Stimulated activated CD4-positive, alpha-beta T cell treated with anti-CD3 and anti-CD28 coated beads, Interleukin-1b, Interleukin-23, amount 100 ng/mL, for 48 hours (primary cell): ENCODE measurements at places on chromosomes 3 and 15.

- DNase-seq: no peak
Observed at GRCh38 chr3:34534013-34534412, 735.6 kb downstream of the PDCD6IP start.

DNA sequence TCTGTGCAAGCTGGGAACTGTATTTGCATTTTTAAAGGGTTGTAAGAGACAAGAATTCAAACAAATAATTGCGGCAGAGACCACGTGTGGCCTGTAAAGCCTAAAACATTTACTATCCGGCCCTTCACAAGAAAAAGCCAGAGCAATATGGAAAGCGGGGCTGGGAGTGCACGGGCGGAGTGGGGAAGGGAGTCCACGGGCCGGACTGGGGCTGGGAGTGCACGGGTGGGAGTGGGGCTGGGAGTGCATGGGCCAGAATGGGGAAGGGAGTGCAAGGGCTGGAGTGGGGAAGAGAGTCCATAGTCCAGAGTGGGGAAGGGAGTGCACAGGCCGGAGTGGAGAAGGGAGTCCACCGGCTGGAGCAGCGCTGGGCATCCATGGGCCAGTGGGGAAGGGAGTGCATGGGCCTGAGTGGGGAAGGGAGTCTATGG, 41.2 kb downstream of the KLF15 start:
- DNase-seq: no peak

GRCh38 chr3:144775551-144775950, 803.9 kb downstream of the DIPK2A start:
- no peak for DNase-seq

- no peak for DNase-seq
Observed at GRCh38 chr3:124174476-124174875, 182.6 kb upstream of the ROPN1 start.

- no peak for DNase-seq
Observed at GRCh38 chr15:33442449-33442848, 131.7 kb downstream of the RYR3 start.

DNA sequence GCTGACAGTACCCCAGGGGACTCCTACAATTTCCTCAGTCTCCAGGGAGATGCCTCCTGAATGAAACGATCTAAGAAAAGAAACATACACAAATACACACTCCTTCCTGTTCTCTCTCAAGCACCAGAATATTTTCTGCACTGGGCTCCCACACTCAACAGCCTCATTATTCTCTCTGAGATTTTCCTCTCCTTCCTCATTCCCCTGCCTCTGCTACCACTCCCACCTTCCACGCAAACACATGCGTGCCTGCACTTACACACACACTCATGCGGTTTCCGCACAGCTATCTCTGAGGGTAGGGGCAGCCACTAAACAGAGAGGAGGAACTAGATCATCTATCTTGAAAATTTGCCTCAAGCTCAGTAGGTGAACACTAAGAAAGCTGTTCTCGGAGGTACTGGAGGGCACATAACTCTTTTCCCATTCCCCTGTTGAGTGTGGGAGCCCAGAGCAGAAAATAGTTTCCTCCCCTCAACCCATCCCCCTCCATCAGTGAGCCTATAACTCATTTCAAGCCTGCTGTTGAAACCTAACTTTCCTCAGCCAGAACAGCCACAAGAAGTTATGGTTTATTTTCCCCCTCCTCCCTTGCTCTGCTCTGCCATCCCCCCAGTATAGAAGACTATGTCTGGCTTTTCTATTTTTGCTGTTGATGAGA, 30.5 kb upstream of the TIPARP start:
- DNase-seq: no peak

DNA sequence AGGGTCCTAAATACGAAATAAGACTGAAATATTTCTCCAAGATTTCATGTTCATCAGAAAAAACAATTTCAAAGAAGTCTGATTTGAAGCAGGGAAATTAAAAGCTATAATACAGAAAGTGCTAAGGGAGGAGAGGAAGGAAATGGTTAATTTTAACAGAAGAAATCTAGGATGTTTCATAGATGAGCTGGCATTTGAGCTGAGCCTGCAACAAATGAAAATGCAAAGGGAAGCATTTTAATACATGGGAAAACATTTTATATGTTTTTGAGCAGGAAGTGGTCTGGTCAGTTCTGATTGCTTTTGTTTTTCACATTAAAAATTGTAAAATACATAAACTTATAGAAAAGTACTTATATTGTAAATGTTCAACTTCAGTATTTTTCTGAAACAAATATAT, 17.2 kb upstream of the RAP2B start:
- DNase-seq: no peak

- DNase-seq: no peak
Observed at GRCh38 chr3:194294895-194295214, 56.3 kb downstream of the CPN2 start.

DNA sequence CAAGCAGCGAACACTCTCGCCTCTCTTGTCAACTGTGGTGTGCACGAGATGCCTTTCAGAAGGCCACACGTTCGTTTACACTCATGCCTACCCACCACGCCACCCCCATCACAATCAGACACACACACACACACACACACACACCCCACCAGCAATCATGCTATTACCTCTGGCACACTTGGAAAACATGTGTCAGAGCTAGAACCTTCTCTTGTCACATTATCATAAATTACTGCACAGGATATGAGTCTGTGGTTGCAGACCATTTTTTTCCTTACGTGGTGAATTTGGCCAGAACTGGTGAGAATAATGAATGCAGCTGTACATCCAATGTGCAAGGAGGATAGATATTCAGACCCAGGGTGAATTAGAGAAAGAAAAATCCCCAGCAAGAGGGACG, 52.4 kb downstream of the TRIM69 start:
- DNase-seq: peak; percentile 63

- no peak for DNase-seq
Observed at GRCh38 chr3:128348805-128349531, 117.7 kb downstream of the DNAJB8 start.

DNA sequence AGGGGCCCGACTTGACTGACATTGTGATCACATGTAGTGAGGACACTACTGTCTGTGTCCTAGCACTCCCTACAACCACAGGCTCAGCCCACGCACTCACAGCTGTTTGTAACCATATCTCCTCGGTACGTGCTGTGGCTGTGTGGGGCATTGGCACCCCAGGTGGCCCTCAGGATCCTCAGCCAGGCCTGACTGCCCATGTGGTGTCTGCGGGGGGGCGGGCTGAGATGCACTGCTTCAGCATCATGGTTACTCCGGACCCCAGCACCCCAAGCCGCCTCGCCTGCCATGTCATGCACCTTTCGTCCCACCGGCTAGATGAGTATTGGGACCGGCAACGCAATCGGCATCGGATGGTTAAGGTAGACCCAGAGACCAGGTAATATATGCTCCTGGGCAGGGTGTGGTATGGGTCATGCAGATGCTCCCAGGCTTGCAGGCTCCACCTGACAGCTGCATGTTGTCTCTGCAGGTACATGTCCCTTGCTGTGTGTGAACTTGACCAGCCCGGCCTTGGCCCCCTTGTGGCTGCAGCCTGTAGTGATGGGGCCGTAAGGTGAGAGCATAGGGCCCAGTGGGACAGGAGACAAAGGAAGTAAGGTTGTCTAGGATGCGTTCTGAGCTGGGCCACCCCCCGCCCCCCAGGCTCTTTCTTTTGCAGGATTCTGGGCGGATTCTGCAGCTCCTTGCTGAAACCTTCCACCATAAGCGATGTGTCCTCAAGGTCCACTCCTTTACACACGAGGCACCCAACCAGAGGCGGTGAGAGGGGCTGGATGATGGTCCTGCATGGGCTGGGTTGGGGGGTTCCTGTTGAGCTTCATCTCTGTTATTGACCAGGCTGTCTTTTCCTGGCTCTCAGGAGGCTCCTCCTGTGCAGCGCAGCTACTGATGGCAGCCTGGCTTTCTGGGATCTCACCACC, 4.4 kb downstream of the DALRD3 start:
- DNase-seq: peak; percentile 56

DNA sequence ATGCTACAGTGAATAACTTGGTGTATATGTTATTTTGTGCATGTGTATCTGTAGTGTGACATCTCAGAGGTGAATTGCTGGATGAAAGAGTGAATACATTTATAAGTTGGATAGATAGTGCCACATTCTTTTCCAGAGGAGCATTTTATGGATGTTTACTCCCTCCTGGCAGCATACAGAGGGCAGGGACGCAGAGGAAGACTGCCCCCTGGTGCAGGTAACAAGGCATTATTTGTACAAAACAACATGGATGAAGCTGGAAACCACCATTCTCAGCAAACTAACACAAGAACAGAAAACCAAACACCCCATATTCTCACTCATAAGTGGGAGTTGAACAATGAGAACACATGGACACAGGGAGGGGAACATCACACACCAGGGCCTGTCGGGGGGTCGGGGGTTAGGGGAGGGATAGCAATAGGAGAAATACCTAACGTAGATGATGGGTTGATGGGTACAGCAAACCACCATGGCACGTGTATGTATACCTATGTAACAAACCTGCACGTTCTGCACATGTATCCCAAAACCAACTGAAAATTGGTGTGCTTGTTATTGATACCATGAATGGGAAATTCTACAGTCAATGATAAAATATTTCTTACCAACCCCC, 57.9 kb upstream of the CTXND1 start:
- no peak for DNase-seq

- DNase-seq: no peak
Observed at GRCh38 chr3:23376516-23377248, 173.6 kb downstream of the UBE2E2 start.

DNA sequence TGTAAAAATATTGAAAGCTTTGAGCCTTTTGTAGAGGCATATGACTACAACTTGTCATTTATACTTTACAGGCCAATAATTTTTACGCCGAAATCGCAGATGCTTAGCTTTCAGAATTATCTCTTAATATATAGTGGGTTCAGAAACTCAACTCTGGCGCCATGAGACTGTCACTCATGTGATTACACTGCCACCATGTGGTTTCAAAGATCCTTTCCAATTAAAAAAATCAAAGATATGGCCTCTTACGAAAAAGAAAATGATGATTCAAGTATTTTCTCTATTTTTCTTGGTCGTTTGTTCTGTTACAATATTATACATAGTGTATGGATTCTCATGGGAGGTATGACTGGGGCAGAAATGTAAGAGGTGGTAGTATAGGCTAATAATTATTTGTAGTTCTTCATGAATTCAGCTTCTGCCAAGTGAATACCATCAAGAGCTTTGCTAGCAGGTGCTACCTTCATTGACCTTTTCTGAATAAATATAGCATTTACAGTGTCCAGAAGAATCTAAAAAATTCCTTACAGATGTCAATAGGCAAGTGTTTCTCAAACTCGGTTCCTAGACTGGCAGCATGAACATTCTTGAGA, 751.7 kb upstream of the GOLIM4 start:
- DNase-seq: no peak

DNA sequence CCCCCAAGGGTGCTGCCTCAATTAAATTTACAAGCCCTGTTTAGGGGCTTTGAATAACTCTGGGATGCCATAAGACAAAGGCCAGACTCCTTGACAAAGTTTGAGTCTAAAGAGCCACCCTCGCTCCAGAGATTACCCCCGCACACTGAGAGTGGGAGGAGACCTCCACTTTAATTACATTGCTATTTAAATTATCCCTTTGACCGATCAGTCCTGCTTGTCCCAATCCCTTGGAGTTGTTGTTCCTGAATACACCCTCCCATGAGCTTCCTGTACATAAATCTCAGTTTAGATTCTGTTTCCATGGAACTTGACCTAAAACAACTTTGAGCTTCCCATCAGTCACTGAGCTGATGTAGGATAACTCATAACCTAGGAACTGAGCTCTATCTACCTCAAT, 596.3 kb downstream of the PYDC2 start:
- DNase-seq: no peak

- DNase-seq: no peak
Observed at GRCh38 chr15:49620199-49620598, 419 bp downstream of the FAM227B start.

DNA sequence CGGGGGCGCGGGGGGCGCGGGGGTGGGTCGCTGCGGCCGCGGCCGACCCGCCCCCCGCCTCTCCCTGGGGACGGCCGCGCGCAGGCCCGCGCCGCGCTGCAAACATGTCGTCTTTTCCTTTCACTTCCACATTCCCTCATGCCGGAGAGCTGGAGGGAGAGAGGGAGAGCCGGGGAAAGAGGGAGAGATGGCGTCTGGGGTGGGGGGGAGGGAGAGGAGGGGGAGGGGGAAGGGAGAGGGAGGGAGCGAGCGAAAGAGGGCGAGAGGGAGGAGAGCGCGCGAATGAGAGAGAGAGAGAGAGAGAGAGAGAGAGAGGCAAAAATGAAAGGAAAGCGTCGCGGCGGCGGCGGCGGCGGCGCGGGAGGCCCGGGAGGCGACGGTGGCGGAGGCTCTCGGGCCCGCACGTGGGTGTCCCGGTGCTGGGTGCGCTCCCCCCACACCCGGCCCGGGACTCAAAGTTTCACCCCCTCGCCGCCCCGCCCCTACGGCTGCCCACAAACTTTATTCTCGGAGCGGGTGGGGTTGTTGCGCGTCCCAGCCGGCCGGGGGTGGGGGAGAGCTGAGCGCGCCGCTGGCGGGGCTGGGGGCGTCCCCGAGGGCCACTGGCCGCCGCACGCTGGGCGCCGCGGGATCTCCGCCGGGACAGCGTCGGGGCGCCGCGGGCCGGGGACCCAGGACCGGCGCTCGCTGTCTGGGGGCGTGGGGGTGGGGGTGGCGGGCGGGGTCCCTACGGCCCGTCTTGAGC, 731 bp downstream of the ZNF710 start:
- peak; percentile 55 for DNase-seq

GRCh38 chr15:71125831-71126450, 10.7 kb downstream of the THSD4 start:
- DNase-seq: no peak

GRCh38 chr3:117572786-117573185, 863.2 kb downstream of the TUSC7 start:
- no peak for DNase-seq

DNA sequence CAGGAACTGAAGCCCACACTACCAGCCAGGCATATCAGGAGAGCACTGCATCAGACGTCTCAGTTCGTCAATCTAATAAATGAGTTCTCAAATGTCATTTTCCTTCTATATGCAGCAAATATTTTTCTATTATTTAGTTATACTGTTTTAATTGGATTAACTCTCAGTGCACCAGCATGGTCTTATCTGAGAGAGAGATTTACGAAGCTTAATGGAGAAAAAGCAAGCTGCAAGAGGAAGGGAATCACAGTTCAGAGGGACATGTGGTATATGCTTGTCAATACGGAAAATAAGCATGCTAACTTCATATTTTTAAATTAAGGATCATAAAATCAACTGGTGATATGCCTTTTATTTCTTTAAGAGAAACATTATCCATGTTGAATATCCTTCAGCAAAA, 213.1 kb upstream of the NECTIN3 start:
- no peak for DNase-seq

GRCh38 chr3:160981217-160981938, 123.8 kb downstream of the B3GALNT1 start:
- peak; percentile 5 for DNase-seq
